Endothelial cell of umbilical vein (primary cell): ENCODE measurements at places on chromosomes 7 and 10.
A peak's percentile ranks its signal among the peaks of the same experiment; 100 is the strongest.

GRCh38 chr10:128411643-128412042, 285.4 kb upstream of the MKI67 start:
- no peak for DNase-seq

GRCh38 chr7:104951546-104951945, 62.5 kb upstream of the KMT2E start:
- no peak for DNase-seq

DNA sequence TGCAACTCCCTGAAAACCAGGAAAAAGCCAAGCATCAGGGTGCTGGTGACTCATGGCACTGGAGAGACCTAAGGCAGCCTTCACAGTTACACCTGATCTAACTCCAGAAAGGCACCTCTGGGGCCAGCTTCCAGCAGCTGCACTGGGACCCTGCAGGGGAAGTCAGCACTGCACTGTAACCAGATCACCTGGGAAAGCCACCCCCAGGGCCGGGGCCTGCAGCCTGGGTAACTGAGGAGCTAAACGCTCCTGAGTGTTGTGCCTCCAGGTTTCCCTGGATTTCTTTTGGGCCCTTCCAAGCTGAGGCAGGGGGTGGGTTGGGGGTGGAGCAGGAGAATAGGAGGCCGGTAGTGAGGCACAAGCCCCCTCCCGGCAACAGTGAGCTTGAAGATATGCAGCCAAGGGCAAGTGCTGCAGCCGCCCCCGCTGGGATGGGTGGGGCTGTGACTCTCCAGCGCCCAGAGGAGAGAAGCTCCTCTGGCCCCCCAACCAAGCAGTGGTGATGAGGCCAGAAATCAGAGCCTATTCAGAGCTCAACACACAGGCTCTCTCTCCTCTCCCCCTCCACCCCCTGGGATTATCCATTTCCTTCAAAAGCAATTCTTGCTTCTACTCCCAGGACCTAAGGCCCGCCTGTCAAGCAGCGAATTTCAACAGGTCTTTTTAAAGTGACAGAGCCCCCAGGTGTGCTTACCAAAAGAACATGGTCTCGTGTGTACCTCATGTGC, 2.6 kb downstream of the CXCL12 start:
- no peak for DNase-seq

- no peak for DNase-seq
Measured at GRCh38 chr10:120459185-120459584, 2.2 kb downstream of the PLPP4 start.

DNA sequence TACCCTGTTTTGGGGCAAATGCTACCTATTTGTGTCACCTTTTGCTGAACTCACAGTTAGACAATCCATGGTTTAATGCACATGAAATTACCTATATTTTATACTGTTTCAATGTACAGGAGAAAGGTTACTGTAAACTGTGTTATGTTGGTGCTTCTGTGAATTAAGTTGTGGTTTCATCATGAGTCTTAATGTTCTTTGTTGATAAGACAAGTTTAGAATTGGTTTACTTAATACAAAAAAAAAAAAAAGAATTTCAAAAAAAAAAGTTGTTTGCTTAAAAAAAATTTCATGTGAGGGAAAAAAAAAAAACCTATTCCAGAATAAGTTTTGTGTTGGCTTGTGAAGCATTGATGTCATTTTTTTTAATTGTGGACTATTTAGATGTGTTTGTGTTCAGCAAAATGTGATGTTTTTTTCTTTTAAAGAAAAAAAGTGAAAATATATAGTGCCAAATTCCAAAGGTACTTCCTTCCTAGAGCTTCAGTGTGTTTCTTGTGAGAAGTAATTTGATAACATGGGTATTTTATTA, 280.3 kb downstream of the USP6NL start:
- peak; percentile 37 for DNase-seq

DNA sequence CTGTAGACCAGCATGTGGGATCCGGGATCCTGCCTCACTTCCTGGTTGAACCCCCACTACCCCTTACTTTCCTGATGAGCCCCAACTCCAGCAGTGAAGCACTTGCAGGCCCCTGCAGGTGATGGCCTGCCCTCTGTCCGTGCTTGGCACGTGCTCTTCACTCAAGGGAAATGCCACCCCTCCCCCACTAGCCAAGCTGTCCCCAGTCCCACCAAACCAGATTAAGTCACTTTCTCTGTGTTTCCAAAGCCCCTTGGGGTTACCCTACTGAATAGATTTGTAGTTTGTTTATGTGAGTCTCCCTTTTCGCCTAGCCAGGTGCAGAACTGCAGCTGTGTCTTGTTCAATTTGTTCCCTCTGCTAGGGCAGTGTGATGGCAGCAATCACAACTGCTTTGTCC, 121.7 kb downstream of the WDFY4 start:
- DNase-seq, result no peak

DNA sequence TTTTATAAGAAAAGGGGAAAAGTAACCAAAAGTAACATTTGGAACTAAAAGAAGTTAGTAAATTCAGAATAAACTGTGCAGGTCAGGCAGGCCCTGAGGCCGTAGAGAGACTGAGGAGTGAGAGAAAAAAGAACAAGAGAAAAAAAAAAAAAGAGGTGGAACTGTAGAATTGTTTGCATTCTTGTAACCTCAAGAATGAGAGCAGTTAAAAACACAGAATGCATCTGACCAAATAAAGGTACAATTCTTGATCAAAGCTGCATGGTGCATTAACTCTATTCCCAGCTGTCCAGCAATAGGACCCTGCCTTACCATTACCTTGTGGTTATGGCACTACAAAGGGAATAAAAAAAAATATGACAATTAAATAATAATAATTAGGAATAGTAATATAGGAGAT, 170.1 kb upstream of the SEMA3A start:
- no peak for DNase-seq

GRCh38 chr10:123584419-123584775, 81.8 kb upstream of the GPR26 start:
- DNase-seq, result no peak

- DNase-seq, result peak; percentile 53
Measured at GRCh38 chr10:21517134-21518031, 8.1 kb downstream of the SKIDA1 start.

GRCh38 chr10:14327527-14327926, 3.2 kb downstream of the FRMD4A start:
- DNase-seq, result peak; percentile 82

GRCh38 chr7:18393465-18394118, 102.0 kb upstream of the HDAC9 start:
- peak; percentile 52 for DNase-seq

DNA sequence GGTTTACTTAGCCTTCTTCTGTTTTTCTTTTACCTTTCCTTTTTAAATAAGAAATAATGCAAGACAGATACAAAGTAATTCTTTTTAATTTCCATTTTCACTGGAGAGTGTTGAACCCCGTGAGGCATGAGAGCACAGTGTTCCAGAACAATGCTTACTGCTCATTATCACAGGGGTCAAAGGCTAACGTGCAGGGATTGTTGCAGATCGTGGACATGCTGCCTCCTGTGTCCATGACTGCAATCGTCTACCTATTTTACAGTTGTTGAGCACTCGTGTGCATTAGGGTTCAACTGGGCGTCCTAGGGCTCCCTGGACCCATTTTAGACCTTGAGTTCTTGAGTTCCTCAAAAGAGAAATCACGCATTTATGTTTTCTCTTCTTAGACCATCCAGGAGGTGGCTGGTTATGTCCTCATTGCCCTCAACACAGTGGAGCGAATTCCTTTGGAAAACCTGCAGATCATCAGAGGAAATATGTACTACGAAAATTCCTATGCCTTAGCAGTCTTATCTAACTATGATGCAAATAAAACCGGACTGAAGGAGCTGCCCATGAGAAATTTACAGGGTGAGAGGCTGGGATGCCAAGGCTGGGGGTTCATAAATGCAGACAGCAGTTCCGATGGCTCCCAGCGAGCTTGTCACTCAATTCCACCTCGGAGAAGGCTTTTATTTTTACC, 124.2 kb downstream of the EGFR start:
- no peak for DNase-seq

- DNase-seq, result no peak
Measured at GRCh38 chr10:63525021-63525420, 3.8 kb downstream of the REEP3 start.

GRCh38 chr10:129030996-129031843, 435.8 kb upstream of the MGMT start:
- peak; percentile 68 for DNase-seq

GRCh38 chr7:92837000-92837749, 802 bp upstream of the CDK6 start:
- peak; percentile 58 for DNase-seq

DNA sequence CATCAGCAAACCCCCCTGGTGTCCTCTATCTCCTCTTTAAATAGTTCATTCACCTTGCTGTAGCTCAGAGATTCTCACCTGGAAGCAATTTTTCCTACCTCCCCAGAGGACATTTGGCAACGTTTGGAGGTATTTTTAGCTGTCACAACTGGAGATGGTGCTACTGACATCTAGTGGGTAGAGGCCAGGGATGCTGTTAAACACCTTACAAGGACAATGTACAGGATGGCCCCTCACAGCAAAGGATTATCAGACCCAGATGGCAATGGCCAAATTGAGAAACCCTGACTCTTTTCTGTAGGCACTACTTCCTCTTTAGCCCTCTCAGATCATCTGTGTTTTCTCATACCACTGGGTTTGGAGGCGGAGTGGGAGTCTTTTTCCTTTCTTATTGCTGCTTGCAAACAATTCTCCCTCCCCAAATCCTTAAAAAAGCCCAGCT, 13.2 kb upstream of the TRA2A start:
- DNase-seq, result no peak

GRCh38 chr10:47176206-47176902, 123.6 kb upstream of the GDF10 start:
- DNase-seq, result no peak

- peak; percentile 57 for DNase-seq
Measured at GRCh38 chr10:72812753-72813430, 80.6 kb upstream of the OIT3 start.

GRCh38 chr10:30192846-30193608, 133.6 kb upstream of the JCAD start:
- no peak for DNase-seq

DNA sequence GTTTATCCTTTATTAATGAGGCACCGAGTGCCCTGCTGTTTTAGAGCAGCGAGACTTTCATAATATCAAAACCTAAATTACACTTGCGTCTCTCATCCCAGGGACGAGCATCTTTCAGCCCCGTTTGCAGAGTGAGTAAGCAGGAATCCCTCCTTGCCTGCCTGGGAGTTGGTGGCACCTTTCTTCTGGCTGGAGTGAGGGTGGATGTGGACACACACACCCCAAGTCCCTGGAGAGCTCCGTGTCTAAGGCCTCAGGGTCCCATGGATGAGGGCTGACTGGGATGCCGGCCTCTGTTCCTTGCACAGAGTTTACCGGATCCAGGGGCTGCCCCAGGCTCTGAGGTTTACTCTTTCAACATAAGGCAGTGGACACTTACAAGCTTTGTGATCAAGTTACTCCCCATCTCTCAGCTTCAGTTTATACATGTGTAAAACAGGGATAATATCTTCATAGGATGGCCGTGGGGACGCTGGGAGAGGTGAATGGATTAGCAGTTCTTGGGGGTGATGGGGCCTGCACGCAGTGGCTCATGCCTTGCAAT, 24.5 kb downstream of the POLL start:
- DNase-seq, result no peak

- DNase-seq, result no peak
Measured at GRCh38 chr10:127374901-127375300, 174.2 kb upstream of the NPS start.

DNA sequence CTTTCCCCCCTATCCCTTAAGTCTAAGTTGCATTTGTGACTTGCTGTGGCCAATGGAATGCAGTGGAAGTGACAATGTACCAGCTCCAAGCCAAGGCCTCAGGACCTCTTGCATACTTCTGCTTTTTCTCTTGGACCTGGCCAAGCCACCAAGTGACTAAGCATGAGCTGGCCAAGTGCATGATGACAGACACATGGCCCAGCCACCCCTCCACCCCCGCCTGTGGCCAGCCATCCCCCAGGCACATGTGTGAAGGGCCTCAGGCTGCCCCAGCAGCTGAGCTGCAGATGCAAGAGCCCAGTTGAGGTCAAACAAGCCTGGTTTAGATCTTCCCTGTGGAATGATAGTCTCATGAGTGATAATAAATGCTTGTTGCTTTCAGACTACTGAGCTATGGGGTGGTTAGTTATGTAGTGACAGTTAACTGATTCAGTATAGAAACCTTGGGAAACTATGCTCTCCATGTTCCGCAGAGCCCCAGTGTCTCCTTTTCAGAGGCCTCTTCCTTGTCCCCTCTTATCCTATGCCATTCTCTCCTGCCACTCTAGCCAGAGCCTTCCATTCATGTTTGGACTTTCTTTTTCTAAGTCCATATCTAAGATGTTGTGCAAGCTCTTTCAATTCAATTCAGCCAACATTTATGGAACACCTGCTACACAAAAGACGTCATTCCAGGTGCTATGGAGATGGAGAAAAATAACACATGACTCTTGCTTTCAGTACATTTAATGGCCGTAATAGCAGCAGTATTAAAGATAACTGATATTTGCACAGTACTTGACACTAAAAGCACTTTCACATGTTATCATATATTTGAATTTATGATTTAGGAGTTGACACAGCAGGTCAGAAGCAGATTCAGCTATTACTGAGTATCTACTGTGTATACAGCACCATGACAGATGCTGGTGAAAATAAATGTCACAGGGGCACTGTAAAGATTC, 55.5 kb upstream of the LOXL4 start:
- peak; percentile 54 for DNase-seq

DNA sequence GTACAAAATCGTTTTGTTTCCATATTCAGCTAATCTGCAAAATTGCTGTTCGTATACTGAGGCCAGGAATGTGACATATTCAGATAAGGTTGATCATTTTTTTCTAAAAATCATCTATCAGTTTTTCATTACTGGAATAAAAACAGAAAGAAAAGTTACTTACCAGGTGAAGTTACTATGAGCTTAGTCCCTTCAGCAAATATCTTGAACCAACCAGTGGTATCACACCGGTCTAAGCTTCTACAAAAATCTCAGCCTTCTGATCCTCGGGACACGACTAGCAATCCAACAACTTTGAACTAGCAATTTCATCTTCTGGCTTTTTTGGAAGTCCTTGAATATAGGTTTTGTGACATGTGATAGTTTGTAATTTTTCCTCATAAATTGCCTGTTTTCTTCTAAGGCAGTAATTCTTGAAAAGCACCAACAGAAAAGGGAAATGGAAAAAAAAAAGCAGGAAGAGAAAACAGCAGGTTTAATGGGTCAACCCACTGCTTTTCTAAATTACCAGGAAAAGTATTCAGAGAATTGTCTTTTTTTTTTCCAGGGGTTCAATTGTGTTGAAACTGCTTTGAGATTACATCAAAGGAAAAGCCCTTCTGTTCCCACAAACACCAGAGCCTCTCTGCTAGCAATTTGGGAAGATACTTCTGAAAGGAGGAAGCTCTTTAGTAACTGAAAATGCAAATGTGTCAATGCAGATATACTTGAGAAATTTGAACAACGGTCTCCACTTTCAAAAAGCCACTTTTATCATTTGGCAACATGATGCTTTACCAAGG, 2.9 kb upstream of the TARP start:
- DNase-seq, result no peak

DNA sequence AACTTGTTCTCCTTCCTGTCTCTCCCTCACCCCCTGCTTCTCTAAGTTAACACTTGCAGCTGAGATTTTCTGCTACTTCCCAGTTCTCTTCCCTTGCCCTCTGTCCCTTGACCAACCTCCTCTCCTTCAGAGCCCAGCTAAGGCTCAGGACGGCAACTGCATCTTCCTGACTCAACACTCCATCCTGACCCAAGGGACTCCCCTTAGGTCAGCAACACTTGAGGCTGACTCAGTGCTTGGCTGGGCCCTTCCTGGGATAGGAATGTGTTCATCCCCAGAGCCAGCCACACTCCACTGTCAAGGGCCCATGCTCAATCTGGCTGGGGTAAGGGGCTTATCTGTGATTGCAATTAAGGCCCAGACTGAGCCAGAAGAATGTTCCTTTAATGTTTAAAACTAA, 3.4 kb downstream of the CALHM2 start:
- peak; percentile 35 for DNase-seq
